ENCODE measurements at places on chromosomes 1 and 21.

DNA sequence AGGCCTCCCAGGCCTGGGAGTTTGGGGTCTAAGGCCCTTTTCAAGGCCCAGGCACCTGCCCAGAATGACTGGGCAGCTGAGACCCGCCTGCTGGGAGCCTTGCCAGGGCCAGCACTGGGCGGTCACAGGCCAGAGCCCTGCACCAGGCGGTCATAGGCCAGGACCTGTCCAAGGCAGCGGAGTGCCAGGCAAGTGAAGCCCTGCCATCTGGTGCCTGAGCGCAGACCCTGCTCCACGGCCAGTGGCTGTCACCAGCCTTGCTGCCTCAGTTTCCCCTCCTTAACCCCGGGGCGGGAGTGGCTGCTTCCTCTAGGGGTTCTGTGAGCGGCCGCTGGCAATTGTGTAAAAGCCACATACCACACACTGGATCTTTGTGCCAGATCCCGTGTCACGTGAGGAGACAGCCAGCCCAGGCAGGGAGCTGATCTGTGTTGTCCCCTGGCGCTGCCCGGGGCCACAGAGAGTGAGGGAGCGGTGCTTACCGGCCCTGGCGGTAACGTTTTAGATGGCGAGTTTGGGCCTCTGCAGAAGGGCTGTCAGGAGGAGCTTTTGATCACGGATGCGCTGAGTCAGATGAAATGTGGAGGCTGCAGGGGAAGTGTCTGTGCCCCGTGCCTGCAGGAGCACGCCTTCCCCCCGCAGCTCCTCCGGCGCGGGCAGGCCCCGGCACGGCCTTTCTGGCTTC, 4.6 kb downstream of the COL18A1 start:
- no peak for DNase-seq

DNA sequence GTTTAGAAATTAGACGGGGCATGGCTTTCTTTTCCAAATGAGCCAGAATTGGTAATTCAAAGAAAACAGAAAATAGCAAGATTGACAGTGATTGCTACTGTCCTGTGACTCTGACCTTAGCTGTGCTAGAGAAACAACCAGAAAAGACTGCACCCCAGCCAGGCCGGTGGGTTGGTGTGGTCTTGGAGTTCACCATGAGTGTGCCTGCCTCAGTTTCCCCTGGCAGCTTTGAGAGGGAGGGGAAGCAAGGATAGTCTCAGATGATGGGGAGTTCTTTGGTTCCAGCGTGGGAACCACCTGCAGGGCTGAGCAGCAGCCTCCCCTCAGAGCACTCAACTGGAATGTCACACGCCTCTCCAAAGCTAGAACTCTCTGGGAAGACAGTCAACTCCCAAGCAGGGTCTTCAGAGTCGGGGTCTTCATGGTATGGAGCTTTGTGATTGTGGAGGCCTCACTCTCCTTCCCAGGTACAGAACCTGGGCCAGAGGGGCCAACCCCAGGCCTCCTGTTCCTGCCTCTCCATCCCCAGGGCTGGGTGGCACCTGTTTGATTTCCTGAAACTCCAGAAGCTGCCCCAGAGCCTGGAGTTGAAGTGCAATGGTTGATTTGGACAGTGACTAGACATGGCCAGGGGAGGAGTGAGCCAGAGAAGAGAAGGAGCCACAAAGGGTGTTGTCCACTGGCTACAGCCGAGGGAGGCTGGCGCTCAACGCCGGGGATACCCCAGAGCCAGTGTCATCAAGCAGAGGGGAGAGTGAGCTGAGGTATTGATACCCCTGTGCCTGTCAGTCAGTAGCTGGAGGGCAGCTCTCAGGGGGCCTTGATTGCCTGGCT, 35.7 kb downstream of the SIM2 start:
- no peak for DNase-seq

DNA sequence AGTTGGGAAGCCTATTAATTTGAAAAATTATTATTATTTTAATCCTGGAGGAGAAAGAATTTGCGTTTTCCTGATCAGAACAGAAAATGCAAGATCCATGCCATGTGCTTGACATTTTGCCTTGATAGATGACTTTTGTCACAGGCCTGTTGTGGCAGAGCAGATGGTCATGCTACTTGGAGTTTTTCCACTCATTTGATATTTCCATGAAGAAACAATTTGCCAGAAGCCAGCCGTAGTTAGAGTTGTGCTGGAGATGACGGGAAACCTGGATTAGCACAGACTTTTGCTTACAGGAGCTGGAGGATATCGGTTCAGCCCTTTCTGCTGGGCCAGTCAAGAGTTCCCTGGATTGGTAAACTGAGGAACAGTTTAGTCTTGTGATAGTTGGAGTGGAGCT, 3.2 kb downstream of the RCAN3 start:
- no peak for DNase-seq

GRCh38 chr21:41636636-41637630, 129.0 kb upstream of the TMPRSS2 start:
- no peak for DNase-seq

DNA sequence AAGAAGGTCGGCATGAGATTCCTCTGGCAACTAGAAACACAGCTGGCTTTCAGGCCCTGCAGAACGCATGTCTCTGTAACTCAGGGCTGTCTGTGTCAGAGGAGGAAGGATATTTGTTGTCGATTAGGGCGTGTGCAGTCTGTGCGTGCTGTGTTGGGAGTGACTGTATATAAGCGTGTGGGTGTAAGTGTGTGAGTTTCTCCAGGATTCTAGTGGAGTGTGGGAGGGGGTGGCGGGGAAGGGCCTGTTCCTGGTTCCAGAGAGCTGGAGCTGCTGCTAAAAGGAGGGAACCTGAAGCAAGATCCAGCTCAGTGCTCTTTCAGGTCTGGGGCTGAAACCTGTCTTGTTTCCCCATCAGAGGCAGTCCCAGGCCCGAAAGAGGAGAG, 74.3 kb downstream of the SLC16A1 start:
- DNase-seq: no peak

- no peak for DNase-seq
Observed at GRCh38 chr1:90925928-90926869, 95.6 kb downstream of the ZNF644 start.
